ENCODE measurements at places on chromosomes 12 and 14.

GRCh38 chr12:93245543-93245942 lies 132.2 kb upstream of the NUDT4 start:
- no peak for DNase-seq

GRCh38 chr14:99233222-99234035 lies 38.6 kb downstream of the BCL11B start:
- DNase-seq, result no peak

DNA sequence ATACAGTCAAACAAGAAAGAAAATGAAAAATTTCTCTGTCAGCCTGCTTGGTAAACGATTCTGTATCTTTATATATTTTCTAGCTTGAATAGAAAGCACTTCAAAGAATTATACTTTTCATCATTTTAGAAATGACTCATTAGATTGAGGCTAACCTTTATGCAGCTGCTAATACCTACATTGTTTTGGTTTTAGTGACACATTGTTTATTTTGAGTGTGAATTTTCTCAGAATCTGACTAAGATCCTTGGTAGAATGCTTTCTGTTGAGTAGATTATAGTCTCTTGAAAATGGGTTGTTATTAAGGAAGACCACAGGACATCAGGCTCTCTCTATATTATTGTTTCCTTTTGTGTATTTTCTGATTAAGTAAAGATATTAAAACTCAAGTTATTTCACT lies at the start of gene PMCH:
PMCH (minus strand) TSS at position 45 of the 400 bp plus-strand sequence. CDS start 63 bp downstream, outside the sequence.
- DNase-seq, result no peak

DNA sequence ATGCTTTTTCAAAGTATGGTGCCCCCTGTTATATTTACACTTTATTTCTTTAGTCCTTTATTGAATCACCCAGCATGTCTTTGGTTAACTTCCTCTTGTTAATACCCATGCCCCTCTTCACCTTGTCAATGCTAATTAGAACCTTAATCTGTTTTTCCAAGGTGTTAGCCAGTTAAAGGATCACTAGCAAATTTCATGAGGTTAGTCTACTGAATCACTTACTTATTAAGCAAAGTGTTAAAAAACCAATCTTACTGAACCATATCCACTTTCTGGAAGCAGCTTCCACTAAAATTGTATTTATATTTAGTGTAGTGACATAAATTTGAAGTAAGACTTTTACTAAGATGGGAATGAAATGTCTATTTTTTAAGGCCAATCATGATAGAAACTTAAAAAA lies 27.9 kb downstream of the TAOK3 start:
- no peak for DNase-seq

DNA sequence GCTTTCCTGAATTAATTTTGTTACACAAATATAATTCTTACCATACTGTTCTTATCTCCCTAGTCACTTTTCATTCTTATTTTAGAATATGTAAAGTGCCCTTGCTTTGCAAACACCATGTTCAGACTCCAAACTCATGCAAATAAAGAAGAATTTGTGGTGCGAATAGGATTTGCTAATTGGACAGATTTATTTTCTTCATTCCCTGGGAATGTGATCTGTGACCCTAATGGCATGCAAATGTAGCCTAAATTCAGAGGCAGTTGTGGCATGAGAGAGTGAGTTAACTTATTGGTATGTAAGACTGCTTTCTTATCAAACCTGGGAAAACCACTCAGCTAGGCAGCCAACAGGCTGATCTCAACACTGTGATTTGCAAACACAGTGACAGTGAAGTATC lies 10.0 kb downstream of the CAPZA3 start:
- no peak for DNase-seq

GRCh38 chr14:89128311-89129026 lies 288.6 kb downstream of the FOXN3 start:
- DNase-seq, result no peak

DNA sequence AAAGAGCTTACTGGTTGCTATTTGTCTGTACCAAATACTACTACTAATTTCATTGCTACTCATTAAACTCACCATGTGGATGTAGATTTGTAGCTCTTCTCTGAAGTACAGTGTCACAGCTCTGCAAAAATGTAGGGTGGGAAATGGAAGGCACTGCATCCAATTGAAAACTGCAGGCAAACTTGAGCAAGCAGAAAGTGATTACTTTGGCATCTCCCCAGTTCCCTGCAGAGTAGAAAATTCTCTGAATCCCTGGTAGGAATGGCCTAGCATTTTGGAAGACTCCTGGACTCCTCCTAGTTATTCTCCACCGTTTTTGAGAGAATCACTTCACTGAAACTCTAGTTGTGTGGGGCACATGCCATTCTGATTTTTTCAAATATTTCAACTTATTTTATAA lies 239.1 kb downstream of the DIO2 start:
- no peak for DNase-seq

- no peak for DNase-seq
These were observed 108.6 kb upstream of the NOS1 start for GRCh38 chr12:117469883-117470483.

GRCh38 chr14:26104717-26105116 lies 493.1 kb downstream of the NOVA1 start:
- no peak for DNase-seq

DNA sequence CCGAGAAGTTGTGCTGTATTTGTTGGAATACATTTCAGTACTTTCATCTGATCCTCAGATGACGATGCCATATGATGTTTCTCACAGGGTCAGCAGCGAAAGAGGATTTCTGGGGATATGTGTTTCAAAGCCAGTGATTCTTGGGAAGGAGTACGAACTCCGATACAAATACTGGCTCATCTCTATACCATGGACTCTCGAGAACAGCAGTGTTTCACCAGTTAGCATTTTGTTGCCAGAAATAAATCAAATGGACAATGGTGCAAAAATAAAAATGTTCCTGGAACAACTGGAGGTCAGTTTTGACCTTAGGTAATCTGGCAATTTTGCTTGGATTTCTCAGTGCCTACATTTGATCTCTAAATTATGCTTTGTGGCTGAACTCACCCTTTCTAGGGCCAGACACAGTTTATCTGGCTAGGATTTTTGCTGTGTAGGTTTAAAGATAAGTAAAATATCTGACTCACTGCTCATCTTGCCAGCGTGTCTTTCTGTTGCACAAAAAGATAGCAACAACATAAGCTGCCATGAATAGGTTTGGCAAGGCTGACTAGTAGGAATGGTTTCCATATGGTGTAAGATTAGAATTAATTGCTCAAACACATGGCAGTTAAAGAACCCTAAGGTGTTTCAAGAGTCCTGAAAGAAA lies 11.0 kb upstream of the MGP start:
- no peak for DNase-seq

DNA sequence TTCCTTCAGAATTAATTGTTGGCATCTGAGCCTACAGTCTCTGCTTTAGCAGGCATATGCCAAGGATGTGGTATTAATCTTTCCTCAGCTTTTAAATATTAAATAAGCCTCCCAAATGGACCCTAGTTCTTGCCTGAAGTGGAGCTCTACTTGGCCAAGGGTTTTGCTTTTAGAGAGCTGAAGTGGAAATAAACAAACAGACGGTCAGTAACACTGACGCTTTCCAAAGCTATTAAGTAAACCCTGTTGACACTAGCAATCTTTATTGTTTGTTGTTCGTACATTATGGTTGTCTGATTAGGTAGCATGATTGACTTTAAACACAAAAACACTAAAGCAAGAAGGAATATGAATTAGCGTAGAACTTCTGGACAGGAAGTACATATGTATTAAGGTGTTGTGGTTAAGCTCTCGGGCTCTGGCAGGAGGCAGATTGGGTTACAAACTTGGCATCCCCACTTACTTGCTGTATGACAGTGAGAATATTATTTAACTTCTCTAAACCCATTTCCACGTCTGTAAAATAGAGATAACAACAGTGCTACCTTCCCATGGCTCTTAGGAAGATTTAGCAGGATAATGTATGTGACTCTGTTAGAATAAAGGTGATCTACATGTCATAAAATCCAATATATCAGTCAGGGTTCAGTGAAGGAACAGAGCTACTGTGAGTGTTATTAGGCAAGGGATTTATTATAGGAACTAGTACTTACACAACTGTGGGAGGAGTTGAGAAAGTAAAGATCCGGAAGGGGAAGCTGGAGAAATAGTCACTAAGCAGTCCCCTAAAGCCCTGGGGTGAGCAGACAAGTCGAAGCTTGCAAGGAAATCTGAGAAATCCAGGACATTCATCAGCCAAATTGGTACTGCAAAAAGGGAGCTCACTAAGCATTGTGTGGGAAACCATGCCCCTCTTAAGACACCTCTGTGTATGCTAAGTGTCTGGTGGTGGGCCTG lies 92.2 kb upstream of the ATF7IP start:
- peak; percentile 43 for DNase-seq

DNA sequence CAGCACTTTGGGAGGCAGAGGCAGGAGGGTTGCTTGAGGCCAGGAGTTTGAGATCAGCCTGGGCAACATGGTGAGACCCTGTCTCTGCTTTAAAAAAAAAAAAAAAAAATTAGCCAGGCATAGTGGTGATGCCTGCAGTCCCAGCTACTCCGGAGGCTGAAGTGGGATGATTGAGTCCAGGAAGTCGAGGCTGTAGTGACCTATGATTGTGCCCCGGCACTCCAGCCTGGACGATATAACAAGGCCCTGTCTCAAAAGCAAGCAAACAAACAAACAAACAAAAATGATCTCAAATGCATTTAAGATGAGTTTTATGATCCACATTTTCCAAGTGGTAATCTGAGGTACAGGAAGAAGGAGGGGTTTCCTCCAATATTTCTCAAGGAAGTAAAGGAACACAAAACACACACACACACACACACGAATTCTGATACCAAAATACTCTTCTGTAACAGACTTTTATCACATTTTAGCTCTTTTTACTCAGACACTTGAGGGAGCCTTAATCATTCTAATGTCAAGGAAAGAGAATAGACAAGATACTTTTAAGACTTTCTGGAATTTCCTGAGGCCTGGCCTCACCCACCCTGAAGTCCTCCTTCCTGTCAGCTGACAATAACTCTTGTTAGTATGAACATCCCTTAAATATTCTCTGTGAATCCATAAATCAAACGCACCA lies 44.4 kb upstream of the CERS5 start:
- no peak for DNase-seq

- no peak for DNase-seq
These were observed 194.8 kb downstream of the CAPZA3 start for GRCh38 chr12:18932715-18933114.

- DNase-seq, result no peak
These were observed 25.4 kb upstream of the SMAGP start for GRCh38 chr12:51295651-51296050.

GRCh38 chr12:2364631-2365051 lies 311.9 kb downstream of the CACNA1C start:
- peak; percentile 85 for DNase-seq

- DNase-seq, result no peak
These were observed 1336.7 kb upstream of the TMEM132C start for GRCh38 chr12:126930234-126930633.

DNA sequence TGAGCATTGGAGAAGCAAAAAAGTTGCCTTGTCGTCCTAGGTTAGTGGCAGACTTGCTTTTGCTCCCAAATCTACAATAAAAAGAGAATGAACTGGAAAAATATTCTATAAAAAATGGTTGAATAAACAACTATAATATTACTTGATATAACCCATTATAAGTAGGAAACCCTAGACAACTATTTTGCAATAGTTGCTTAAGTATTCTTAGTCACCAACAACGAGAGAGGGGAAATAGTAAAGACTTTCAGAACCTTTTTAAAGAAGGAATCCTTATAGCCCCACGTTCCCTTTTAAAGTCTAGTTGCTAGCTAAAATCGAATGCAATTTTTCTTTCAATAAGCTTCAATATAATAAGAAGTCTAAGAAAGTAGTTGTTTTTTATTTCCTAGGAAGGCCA lies 17.5 kb downstream of the AQP6 start:
- DNase-seq, result no peak

GRCh38 chr12:112546996-112547395 lies 128.2 kb downstream of the PTPN11 start:
- no peak for DNase-seq

- no peak for DNase-seq
These were observed 1.5 kb downstream of the COL2A1 start for GRCh38 chr12:48002773-48003218.

- DNase-seq, result no peak
These were observed 687.5 kb upstream of the TMEM132C start for GRCh38 chr12:127579446-127579845.

- DNase-seq, result no peak
These were observed 211.8 kb downstream of the PCNX1 start for GRCh38 chr14:71119075-71119474.

DNA sequence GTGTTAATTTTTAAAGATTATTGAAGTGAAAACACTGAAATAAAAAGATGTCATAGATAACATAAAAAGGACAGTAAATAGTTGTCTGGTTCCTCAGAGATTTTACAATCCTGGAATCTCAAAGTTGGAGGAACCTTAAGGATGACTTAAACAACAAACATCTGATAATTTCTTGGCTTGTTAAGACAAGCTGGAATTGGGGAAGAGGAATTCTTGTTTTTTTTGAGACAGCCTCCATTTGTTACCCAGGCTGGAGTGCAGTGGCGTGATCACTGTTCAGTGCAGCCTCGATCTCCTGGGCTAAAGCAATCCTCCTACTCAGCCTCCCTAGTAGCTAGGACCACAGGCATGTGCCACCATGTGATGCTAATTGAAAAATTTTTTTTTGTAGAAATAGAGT lies 2.3 kb downstream of the ZNF410 start:
- DNase-seq, result no peak

DNA sequence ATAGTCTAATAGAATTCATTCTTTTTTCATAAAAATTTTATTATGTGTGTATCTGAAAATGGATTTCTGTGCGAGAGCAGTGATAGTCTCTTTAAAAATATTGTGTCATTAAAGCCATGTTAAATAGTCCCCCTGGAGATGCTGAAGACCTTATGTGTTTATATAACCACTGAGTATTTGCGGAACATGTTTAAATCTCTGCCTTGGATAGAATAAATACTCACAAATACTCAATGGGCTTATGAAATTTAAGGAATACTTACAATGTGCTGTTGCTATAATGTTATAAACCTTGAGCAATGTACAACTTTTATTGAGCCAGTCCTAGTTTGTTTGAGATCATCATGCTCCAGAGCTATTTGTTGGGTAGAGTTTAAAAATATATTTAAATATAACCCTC lies 226.0 kb downstream of the SNAPC1 start:
- DNase-seq, result no peak

DNA sequence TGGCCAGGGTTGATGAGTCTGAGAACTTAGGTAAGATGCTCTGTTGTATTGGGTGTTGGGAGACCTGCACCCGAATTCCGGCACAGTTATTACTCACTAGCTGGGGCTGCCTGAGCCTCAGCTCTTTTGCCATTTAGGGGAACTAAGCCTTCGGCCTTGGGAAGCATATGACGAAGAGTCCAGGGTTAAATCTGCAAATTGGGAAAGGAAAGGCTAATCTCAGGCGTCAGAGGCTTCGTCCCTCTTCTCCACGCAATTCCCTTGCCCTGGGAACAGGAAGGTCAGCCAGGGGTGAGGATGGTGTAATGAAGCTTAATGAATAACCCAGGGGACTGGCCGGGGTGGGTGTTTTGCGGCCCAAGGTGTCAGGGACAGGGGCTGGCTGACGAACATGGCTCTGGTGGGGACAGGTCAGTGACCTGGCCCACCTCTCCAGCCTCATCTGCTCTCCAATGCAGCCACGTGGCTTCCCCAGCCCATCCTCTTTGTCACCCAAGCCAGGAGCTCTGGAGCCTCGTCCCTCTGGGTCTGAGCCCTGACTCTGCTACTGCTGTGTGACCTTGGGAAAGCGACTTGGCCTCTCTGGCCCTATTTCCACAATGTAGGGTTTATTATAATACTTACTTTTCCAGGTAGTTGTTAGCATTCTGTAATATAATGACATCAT lies 3.8 kb upstream of the SDSL start:
- no peak for DNase-seq

- no peak for DNase-seq
These were observed 59.9 kb downstream of the PKP2 start for GRCh38 chr12:32836710-32837109.

GRCh38 chr12:29216266-29216665 lies 67.2 kb downstream of the FAR2 start:
- peak; percentile 75 for DNase-seq
